ENCODE measurements at places on chromosomes 7 and 10.

GRCh38 chr10:12774204-12774894, 227.2 kb downstream of the CCDC3 start:
- no peak for DNase-seq

DNA sequence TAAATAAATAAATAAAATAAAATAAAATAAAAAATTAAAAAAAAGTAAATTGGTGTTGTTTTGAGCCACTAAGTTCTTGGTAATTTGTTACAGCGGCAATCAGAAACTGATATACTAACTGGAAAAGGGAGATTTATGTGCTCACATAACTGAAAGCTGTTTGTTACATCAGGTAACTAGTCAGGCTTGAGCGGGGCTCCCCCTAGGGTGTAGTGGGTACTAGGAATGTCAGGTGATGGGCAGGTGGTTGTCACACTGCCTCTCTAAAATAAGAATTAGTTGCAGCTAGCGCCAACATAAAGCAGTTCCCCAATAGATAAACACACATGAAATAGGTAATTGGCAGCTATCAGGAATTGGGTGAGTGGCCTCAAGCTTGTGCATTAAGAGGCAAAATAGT, 1336.9 kb downstream of the XPNPEP1 start:
- DNase-seq, result no peak

DNA sequence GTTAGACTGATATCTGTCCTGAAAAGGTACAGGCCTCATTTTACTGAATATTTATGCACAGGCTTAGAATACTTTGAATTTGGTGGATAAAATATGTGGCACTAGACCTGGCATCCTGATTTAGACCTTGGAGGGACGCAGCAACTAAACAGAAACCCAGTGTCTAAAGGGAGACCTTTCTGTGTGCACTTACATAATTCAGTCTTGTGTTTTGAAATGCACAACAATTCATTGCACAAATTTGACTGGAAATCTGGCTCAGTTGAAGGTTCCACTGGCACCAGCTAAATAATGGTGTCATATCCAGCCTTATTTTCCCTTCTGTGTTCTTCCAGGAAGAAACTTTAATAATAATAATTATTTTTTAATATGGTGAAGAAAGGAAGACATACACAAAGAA, 142.1 kb downstream of the SND1 start:
- DNase-seq, result no peak

DNA sequence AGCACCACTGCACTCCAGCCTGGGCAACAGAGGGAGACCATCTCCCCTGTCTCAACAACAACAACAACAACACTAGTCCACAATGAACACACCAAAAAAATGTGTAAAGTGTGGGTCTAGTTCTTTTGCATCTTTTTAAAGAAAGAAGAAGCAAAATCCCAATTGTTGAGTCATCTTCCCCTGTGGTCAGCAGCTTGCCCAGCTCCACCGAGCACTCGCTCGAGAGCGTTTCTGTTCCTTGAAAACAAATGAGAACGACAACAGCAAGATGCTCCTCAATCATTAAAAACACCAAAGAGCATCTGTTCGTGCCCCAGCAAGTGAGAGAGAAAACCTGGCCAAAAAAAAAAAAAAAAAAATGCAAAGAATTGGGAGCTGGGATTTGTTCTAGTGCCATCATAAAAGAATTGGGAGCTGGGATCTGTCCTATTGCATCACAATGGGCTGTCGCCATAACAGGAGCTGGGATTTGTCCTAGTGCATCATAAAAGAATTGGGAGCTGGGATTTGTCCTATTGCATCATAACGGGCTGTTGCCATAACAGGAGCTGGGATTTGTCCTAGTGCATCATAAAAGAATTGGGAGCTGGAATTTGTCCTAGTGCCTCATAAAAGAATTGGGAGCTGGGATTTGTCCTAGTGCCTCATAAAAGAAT, 118.1 kb downstream of the PTPRN2 start:
- no peak for DNase-seq

DNA sequence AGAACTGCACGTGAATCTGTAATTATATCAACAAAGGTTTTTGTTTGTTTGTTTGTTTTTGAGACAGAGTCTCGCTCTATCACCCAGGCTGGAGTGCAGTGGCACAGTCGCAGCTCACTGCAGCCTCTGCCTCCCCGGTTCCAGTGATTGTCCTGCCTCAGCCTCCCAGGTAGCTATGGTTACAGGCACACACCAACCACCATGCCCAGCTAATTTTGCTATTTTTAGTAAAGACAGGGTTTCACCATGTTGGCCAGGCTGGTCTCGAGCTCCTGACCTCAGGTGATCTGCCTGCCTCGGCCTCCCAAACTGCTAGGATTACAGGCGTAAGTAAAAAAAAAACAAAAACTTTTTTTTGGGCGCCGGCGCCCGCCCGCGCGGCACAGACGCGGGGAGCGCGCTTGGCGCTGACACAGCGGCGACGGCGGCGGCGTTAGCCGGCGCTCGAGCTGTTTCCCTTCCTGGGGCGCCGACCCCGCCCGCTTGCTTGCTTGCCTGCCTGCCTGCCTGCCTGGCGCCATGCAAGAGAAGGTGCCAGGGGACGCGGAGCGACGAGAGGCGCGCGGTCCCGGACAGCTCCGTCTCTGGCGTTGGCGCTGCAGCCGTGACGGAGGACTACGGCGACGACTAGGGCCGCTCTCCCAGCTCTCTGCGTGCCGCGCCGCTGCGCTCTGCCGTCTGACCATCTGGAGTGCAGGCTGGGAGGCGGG, 171.4 kb upstream of the NUPR2 start:
- no peak for DNase-seq

DNA sequence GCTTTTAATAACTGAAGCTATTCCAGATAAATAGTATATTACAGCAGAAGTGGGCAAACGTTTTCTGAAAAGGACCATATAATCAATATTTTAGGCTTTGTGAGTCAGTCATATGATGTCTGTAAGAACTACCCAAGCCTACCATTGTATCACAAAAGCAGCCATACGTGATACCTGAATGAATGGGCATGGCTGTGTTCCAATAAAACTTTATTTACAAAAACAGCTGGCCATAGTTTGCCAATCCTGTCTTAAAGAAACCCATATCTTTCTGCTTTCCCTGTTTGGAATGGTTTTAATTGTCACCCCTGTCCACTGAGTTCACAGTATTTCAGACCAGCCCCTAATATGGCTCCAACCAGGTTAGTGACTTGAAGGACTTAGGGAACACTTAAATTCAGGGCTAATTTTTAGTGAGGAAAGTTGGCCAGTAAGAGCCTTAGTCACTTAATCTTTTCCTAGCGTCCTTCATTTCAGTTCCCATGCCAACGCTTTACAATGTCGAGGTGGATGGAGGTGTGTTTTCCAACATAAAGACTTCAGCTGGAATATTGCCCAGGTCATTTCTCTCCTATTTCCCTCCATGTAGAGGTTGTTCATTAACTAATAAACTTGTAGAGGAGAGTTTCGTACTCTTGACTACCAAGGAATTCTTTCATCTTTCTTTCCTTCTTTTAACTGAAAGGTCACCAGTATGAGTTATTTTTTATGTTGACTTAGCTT, 184.5 kb downstream of the TRIL start:
- DNase-seq, result no peak

GRCh38 chr7:103297837-103298179, 573 bp downstream of the PMPCB start:
- no peak for DNase-seq

GRCh38 chr10:127458829-127459228, 90.3 kb upstream of the NPS start:
- DNase-seq, result no peak

GRCh38 chr7:110564246-110564645, 526.7 kb upstream of the LRRN3 start:
- no peak for DNase-seq

DNA sequence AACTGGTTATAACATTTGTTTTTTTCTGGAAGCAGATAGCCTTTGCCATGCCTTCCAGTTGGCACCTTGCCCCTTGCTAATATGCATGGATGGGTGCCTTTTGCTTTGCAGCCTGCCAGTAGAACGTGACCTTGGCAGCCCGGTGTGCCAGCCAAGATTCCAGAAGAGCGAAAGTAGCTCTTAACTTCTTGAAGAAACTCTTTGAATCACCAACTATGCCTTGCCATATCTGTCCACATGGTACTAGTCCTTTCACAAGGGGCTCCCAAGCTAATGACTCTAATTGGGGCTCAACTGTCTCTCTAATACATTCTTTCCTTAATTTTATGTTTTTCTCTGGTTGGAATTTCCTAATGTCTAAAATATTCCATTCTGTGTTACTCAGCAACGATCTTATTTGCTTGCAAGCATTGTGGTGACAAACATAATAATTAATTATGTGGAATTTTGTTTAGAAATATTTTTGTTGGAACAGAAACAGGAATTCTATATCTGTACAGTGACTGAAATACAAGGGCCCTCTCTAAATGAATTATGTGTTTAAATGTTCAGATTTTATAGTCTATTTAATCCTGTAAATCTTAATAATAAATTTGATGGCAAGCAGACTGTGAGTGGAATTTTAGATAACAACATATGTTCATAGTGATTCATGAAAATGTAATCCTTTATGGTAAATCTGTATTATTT, 45.8 kb downstream of the HDAC9 start:
- no peak for DNase-seq

DNA sequence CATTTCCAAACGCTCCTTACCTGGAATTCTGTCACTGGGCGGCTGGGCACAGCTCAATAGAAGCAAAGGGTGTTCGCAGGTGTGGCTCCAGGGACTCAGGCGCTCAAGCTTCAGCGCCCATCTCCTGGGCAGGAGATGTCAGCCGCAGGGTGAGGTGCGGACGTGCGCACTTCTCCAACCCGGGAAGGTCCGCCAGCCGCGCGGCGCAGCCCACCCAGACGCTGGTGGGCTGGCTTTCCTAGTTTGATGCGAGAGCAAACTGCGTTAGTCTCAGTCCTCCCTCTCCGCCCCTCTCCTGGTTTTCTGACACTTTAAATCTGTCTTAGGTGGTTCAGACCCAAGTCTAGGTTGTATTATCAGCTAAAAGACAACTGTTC, 267 bp downstream of the CALCR start:
- DNase-seq, result no peak

- no peak for DNase-seq
These were observed 62.7 kb upstream of the CARD11 start for GRCh38 chr7:3106361-3106826.

DNA sequence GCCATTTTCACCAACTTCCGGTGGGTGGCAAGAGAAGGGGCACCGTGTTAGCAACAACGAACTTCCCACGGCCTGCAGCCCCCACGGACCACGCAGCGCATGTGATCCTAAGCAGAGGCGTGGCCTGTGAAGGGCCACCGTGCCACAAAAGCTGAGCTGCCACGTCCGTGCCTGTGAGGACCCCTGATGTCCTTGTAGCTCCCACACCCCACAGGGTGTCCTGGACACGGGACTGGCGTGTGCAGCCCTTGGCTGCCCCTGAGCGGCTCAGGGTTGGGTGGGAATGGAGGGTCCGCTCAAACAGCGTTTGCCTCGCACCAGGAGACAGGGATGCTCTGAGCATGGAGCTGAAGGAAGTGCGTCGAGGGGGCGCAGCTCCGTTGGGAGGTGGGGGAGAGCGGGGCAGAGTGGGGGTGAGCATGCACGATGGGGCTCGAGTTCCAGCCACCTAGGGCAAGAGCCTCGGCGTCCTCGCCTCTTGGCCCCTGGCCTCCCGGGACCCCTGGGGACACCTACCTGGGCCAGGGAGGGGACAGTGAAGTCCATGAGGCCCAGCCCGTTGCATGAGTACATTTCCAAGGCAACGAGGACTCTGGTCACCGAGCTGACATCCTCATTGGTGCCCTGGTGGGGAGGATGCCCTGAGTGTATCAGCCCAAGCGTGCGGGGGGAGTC, 33.6 kb downstream of the CFAP46 start:
- no peak for DNase-seq

- DNase-seq, result no peak
These were observed 60.0 kb upstream of the PRPS1L1 start for GRCh38 chr7:18087687-18088078.

DNA sequence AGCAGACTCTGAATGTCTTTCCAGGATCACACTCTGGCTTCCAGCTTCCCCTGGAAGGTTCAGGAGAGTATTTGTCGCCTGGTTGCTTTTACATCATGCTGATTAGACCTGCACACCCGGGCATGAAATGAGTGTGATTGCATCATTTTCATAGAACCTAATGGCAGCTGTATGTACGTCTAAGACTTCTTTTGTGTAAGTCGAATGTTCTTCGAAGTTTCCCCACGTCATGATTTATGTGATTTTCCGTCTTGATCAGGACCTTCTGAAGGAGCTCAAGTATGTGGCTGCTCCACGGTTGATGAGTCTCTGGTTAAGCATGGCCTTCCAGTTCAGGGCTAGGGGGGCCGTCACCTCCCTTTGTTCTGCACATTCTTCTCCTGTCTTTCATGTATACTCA, 4.5 kb downstream of the EIF4H start:
- no peak for DNase-seq

DNA sequence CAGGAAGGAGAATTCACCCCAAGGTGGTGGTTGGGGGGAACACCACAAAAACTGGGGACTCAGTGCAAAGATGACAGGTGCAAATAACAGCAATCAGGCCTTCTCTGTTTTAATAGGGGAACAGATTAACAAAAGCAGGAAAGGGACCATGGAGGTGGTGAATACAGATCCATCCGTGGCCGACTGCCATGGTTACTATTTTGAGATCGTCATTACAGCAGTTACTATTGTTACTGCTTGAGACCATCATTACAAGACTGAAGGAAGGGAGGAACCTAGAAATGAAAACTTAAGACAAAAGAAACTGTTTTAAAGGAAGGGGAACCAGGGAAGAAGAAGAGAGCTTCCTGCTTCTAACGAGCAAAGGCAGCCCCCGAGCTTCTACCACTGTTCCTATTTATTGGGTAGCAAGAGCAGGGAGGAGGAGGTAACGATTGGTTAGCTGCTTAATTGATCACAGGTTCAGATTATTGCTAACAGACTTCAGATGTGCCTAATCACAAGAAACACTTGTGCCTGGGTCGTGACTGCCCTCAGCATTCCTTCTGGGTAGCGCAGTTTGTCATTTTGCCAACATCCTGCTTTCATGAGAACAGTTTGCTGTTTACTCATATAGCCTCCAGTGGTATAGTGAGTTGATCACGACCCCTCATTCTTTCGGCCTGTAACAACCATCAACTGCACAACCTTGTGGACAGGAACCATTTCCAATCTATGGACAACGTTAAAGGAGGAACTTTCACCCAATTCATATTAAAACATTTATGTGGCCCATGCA, 216.3 kb downstream of the CHCHD3 start:
- no peak for DNase-seq

DNA sequence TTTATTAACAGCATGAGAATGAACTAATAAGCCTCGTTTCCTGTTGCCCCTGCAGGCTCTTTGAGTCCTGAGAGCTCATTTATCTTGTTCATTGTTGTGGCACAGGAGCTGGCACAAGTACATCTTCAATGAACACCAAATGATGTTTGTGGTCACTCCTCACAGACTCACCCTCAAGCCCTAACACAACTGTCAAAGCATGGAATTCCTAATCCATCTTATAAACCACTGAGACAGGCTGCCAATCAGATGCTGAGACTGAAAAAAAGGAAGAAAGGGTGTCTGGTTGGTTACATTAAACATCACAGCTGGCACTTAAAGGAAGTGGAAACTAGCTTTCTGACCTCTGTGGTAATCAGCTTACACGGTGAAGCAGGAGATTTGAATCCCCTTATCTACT, 7.7 kb upstream of the CCDC172 start:
- no peak for DNase-seq
